ENCODE measurements at places on chromosomes 1 and 21.

DNA sequence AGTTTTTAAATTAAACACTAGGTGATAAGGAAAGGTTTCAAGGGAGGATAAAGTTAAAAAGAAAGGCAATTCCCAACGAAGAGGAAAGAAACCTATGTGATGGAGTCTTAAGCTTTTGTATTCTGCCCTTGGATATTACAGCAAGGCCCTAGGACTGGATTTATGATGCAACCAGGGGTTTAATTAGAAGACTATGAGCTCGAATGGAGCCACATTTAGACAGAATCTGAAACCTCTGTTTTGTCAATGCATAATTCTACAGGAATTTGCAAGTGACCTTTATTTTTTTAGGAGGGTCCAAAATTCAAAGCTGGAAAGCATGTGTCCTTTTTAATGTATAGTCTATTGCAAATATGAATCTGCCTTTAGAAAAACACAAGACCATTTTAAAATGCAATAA lies 37.9 kb downstream of the TGFB2 start:
- DNase-seq: no peak

GRCh38 chr1:209926045-209926444 lies 12.0 kb upstream of the SYT14 start:
- no peak for DNase-seq

DNA sequence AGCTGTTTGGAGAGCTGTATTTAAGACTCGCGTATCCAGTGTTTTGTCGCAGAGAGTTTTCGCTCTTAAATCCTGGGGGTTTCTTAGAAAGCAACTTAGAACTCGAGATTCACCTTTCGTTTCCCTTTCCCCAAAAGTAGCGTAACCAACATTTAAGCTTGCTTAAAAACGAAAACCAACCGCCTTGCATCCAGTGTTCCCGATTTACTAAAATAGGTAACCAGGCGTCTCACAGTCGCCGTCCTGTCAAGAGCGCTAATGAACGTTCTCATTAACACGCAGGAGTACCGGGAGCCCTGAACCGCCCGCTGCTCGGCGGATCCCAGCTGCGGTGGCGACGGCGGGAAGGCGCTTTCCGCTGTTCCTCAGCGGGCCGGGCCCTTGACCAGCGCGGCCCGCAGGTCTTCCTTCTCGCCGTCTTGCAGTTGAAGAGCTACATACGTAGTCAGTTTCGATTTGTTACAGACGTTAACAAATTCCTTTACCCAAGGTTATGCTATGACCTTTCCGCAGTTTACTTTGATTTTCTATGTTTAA lies 1.9 kb downstream of the OLIG1 start:
- no peak for DNase-seq

DNA sequence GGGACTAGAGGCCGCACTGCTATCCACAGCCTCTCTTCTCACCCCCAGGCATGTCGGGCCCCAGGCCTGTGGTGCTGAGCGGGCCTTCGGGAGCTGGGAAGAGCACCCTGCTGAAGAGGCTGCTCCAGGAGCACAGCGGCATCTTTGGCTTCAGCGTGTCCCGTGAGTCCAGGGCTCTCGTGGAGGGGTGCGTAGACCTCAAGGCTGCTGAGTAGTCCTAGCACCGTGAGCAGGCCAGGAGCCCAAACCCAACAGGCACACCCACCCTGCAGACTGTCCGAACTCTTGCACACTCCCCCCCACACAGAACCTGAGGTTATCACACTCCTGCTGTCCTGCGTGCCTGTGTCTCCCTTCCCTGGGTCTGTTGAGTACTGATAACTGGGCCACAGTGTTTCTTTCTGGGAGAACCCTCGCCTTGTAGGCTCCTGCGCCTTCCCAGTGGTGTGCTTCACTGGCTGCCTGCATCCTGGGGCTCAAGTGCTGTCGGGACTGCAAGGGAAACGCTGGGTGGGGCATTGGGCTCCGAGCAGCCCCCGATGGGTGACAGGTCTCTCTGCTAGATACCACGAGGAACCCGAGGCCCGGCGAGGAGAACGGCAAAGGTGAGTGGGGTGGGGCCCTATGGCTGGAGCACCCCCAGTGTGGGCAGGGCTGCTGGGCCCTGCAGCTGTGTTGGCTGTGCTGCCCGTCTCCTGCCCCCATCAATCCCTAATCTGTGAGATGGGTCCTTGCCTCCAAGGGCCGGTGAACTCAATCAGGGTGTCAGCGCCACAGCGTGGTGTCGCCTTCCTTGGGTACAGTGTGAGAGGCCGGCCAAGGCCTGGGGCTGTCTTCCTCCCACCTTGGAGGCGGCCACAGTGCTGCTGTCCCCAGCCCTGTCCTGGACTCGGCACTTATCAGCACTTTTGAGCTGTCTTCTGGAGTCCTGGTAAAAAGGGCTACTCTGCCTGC lies 4.0 kb upstream of the GJC2 start:
- DNase-seq: no peak

DNA sequence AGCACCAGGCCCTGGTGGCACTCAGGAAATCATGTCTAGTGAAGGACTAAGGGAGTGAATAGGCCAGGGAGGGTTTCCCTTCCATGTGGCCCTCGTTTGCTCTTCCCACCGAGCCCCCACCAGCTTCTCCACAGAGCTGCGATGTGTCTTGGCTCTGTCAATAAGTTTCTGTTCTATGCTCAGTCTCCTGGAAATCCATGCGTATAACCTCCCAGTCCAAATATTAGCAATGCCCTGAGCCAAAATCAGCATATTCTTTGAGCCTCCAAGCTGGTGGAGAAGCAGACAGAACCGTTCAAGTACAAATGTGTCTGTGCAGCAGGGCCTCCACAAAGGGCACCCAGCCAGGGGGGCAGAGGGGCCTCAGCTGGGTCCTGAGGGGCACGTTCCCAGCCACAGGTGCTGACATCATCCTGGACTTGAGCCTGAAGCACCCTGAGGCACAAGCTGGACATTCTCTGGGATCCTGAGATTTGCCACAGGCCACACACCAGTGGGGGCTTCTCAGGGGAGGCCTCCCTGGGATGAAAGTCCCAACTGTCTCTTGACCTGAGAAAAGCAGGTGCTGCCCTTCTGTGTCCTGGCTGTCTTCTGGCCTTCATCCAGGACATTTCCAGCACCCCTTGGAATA lies 350.5 kb upstream of the VAMP3 start:
- no peak for DNase-seq

DNA sequence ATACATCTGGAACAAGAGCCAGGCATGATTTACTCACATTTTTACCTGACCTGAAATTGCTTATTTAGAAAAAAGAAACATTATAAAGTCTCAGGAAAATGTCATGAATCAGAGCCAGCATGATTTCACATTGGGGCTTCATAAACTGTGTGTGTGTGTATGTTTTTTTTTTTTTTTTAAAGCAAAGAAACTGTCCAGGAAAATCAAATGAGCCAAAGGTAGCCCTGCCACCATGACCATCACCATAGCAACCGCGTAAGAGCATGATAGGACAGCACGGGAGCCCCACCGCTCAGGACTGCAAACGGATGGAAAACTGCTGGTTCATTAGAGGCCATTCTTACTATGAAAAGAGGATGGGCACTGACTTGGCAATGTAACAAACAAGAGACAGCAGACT lies 139.2 kb downstream of the NTMT2 start:
- DNase-seq: no peak

DNA sequence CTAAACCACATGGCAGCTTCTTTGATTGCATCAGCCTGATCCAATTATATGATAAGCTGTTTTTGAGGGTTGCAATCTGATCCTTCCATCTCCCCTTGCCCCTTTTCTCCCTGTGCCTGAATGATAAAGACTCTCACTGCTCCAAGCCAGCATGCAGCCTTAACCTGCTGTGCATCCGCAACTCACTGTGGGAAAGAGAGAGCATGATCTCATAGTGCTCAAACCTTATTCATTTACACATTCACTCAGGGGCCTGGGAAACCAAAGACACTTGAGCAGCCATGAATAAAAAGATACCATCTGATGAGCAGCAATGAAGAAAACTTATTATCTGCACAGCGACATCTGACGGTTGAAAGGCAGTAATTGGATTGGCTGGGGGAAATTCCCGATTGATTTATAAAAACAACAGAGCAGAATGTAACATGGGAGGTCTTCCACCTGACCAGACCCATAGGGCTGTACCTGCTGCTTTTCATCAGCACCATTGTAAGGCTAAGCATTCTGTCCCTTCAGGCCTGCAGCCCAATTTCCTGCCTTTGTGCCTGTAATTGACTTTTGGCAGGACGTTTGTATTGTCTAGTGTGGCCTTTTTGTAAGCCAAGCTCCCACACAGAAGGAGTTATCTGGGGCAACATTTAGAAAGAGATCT lies 62.5 kb downstream of the KIAA0040 start:
- no peak for DNase-seq

DNA sequence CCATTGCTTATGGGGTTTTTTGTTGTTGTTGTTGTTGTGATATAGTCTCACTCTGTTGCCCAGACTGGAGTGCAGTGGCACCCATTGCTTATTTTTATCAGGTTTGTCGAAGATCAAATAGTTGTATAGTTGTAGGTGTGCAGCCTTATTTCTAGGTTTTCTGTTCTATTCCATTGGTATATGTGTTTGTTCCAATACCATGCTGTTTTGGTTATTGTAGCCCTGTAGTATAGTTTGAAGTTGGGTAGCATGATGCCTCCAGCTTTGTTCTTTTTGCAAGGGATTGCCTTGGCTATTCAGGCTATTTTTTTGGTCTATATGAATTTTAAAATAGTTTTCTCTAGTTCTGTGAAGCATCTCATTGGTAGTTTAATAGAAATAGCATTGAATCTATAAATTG lies 11.6 kb downstream of the ZNF678 start:
- no peak for DNase-seq

GRCh38 chr1:52533713-52534112 lies 19.2 kb downstream of the TUT4 start:
- no peak for DNase-seq

DNA sequence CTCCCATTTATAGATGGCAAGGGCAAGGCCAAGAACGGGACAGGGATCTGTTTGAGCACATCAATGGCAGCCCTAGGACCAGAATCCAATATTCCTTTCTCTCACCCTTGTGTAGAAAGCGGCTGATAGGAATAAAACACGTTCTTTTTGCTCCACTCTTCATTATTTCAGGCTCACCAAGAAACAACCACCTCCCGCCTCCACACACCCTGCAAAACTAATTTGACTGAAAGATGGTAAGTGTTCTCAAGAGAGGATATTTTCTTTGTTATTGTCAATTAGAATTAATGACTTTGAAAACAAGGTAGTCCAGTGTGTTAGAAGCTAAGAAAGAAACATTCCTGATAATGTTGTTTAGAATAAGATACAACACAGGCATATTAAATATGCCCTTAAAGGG lies 11.9 kb upstream of the KNCN start:
- no peak for DNase-seq

GRCh38 chr1:206880314-206880713 lies 14.9 kb downstream of the IL20 start:
- no peak for DNase-seq

DNA sequence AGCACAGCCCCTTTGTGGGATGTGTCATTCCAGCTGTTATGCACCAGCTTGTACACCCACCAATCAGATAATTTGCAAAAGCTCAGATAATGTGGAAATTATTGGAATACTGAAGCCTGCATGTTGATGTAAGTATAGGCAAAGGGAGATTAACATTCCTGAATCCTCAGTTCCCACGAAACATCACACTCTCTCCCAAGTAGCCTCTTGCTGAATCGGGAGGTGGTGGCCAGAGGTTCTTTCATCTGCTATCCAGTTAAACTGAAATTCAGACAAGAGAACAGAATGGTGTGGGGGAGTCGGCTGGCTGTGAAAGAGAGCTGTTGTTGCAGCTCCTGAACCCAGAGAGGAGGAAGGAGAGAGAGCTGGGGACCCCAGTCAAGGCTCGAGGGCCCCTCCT lies 170.9 kb downstream of the ZBTB18 start:
- no peak for DNase-seq

DNA sequence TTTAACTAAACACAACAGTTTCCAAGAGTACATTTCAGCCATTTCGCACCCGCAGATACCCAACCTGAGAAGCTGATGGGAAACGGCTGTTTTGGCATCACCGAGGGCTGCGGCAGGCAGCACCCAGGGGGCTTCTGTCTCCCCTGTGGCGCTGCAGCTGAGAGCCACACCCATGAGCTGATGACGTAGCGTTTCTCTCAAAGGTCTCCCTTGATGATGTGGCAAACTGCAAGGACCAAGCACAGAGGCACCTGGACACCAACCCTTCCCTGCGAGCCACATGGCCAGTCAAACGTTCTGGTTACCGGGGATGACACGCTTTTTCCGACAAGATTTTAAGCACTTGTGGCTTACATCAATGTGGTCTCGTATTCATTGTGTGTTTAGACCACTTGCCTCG lies 150.8 kb upstream of the ERG start:
- DNase-seq: no peak

GRCh38 chr1:42768172-42768571 lies 1.1 kb downstream of the C1orf50 start:
- DNase-seq: no peak

- no peak for DNase-seq
Measured at GRCh38 chr1:240691909-240692705, 80.2 kb upstream of the GREM2 start.

GRCh38 chr1:155241841-155242264 lies 13.4 kb downstream of the ENTREP3 start:
- no peak for DNase-seq

DNA sequence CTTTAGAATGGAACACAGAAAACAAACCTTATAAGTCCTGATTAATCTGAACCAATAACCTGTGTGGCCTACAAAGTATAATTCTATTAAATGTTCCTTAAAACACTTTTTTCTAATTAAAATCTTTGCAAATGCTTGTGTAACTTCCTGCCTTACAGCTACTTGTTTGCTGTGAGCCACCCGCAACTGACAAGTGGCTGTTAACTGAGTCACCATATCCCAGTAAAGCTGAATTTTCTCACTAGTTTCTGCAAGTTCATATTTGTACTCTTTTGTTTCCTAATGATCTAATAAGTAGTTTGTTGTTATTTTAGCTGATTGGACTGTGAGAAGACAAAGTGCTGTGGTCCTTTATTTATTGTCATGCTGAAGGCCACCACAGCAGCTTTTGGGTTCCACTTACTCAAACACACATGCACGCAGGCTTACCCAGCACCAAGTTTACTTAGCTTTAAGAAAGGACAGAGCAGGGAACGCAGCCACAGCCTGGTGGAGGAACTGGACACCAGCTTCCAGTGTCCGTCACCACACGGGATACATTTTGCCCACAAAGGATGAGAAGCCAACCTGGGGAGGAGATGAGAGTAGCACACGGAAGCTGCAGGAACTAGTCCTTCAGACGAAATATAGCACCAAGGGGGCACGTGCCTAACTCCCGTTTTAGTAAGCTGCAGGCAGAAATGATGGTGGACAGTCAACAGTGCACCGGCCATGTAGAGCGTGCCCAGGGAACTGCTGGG lies 47.8 kb downstream of the LCA5L start:
- DNase-seq: no peak

GRCh38 chr1:204257446-204257845 lies 43.7 kb upstream of the GOLT1A start:
- DNase-seq: no peak

DNA sequence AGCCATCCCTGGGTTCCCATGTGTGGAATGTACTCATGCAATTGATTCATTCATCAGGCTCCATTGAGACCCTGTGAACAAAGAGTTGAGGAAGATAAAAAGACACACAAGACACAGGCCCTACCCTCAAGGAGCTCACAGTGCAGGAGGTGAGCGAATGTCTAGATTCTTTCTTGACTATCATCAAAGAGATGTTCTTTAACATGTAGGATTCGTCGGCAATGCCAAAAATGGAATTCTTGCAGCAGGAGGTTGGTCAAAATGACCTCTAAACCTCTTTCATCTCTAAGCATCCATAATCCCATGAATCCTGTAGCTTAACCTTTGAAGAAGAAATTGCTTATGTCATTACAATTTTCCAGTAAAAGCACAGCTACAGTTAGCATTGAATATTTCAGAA lies 27.9 kb upstream of the TTF2 start:
- DNase-seq: no peak

Data from stimulated activated CD8-positive, alpha-beta memory T cell treated with anti-CD3 and anti-CD28 coated beads, Interleukin-15, amount 100 ng/mL, for 24 hours (primary cell).